Non-pigmented ciliary epithelial cell (primary cell): ENCODE measurements at places on chromosomes 1 and 21.

GRCh38 chr1:184407816-184408510 is 21.1 kb downstream of the C1orf21 start:
- DNase-seq: no peak

DNA sequence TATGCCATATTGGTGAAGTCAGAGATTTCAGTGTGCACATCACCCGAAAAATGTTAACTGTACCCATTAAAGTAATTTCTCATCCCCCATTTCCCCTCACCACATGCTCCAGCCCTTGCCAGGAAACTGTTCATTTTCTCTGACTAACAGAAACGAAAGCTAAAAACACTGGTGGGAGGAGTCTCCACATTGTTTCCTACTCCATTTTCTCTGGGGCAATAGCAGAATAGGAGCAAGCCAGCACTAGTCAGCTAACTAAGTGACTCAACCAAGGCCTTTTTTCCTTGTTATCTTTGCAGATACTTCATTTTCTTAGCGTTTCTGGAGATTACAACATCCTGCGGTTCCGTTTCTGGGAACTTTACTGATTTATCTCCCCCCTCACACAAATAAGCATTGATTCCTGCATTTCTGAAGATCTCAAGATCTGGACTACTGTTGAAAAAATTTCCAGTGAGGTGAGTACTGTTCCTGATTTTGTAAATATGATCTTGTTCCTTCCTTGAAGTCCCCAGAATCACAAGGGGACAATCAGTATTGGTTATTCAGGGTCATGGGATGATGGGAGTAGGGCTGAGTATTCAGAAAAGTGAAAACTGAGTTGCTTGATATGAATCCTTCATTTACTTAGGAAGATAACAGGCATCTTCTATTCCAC is at the start of gene IFI16:
IFI16 (plus strand) TSS at position 204 of the 658 bp plus-strand sequence. CDS start 4,774 bp downstream, outside the sequence.
- DNase-seq: peak; percentile 90

DNA sequence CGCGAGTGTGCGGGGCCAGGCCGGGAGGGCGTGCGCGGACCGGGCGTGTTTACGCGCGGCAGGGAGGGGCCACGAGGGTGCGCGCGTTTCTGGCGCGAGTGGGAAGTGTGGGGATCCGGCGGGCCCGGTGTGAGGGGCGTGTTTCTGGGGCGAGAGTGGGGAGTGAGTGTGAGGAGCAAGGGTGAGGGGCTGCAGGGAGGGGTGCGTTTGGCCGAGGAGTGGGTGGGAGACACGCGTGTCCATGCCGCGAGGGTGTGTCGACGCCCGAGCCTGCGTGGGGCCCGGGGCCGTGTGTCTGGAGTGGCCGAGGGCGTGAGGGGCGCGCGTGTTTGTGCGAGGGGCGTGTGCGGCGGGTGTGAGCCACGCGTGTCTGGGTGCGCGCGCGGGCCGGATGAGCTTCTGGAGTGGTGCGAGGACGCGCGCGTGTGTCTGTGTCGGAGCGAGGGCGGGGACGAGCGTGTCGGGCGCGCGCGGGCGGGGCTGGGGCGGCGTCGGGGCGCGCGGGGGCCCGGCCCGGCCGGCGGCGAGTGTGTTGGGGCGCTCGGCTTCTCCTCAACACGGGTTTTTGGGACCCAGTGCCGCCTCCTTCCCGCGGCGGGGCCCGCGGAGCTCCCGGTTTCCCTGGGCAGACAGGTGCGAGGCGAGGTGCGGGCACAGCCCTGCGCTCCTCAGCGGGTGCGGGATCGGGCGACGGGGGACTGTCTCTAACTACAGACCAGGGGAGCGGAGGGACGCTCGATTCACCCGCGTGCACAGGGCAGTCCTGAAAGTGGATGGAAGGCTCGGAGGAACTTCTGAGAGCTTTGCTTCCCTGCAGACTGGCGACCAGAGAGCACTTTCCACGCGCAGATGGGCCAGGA is 65.8 kb upstream of the VAMP3 start:
- DNase-seq: no peak

DNA sequence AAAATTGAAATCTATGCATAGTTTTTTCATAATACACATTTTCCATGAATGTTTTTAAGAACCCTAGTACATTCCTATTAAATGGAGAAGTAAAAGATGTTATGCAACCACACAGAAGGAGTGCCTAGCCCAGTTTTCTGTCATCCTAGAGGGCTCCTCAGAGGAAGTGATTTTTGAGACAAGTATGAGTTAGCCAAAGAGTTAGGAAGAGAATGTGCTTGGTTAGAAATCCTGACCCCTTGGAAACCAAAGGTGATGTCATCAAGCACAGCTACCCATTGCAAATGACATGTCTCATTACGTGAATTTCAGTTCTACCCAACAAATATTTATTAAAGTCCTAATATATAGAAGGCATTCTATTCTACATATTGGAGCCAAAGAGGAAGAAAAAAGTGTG is 88.9 kb upstream of the TNFSF4 start:
- DNase-seq: peak; percentile 49

- no peak for DNase-seq
These were observed 12.7 kb upstream of the IFNGR2 start for GRCh38 chr21:33390479-33390878.

- DNase-seq: no peak
These were observed 59.7 kb downstream of the CLIC6 start for GRCh38 chr21:34728479-34728878.

DNA sequence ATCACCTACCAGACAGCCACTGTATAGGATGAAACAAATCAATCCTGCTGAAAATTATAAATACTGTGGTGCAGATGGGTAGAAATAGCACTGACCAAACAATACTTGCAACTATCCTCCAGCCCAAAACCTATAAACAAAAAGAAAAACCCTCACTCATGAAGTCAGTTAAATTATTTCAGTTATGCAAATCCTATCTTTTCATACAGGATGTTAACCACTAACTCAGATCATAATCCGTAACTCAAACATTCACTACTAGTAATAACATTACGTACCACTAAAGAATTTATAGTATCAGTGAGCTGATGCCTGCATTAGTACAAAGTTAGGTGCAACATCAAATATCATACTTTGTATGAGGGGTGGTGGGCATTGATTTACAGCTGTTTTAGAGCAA is 2.6 kb downstream of the NDC1 start:
- DNase-seq: peak; percentile 34

- DNase-seq: no peak
These were observed 18.8 kb downstream of the RNF220 start for GRCh38 chr1:44423591-44424537.

- DNase-seq: peak; percentile 74
These were observed at the start of gene FLVCR1 for GRCh38 chr1:212857992-212858460. Gene FLVCR1 (plus strand): TSS chr1:212858275. CDS start chr1:212858453, 178 bp downstream.

GRCh38 chr1:30450148-30450817 is 273.1 kb downstream of the MATN1 start:
- DNase-seq: no peak

DNA sequence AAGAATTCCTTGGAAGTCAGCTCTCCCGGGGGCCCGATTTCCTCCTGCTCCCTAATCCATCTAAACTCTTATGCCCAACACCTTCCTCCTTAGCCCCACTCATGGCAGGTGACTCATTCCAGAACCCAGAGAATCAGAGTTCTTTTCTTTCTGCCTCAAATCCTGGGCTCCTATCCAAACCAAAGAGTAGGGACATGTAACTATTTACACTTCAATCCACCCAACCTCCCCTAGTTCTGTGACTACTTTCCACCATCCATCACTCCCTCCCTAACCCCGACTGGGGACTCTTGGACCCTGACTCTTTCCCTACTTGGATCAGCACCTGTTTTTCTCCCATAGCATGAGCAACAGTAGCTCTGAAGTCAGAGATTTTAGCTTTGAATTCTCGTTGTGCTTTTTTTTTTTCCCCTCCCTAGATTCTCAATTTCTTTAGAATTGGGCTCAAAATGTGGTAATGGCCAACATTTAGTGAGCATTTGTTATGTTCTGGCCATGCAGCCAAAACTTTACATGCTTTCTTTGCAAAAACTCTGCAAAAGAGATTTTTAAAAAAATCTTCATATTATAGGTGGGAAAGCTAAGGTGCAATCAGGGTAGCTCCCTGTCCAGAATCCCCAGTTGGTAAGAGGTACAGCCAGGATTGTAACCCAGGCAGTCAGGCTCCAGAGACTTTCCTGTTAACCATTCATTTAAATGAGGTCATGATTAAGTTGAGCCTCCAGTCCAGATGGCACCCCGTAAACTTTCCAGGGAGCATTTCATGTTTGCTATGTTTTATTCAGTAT is 7.5 kb upstream of the CYP4A11 start:
- DNase-seq: no peak

GRCh38 chr1:164602101-164602422 is 43.1 kb downstream of the PBX1 start:
- no peak for DNase-seq

DNA sequence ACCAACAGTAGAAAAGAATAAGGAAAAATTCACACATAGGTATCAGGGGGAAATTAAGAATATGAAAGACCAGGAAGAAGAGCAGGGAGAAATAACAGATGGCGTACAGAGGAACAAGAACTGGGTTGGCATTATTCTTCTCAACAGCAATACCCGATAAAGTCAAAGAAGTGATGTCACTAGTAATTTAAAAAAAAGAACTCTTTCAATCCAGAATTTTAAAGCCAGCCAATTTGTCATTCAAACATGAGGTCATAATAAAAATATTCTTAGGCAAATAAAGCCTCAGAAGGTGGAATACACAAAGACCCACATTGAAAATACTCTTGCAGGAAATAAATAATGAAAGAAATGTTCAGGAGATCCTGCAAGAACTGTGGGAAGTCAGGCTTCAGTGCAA is 8.8 kb downstream of the NCMAP start:
- DNase-seq: no peak

- no peak for DNase-seq
These were observed 51.6 kb downstream of the SLC30A10 start for GRCh38 chr1:219876798-219877209.

DNA sequence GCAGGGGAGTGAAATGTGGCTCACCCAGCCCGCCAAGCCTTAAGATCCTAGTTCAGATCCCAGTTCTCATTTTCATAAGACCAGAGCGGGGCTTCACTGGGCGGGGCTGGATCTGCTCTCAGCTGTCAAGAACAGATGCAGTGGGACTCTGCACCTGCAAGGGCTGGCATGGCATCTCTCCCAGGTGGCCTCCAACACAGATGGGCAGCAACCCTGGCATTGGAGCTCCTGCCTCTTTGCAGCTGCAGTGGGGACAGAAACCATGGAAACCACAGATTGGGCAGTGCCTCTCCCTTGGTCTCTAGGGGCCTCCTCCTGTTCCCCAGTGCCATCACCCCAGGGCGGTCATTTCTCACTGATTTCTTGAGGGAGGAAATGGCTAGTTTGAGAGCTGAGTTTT is 267.7 kb downstream of the PRDM2 start:
- no peak for DNase-seq

DNA sequence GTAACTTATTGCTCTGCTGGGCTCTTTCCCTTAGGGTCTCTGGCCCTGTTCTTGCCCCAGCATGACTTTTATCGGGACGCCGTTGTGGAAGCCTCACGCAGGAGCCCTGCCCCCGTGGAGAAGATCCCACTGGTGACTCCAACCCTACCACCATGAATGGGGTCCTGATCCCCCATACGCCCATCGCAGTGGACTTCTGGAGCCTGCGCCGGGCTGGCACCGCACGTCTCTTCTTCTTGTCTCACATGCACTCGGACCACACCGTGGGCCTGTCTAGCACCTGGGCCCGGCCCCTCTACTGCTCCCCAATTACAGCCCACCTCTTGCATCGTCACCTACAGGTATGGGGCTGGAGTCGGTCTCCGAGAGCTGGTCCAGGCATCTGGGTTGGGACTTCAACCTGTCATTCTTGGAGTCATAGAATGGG is 322 bp downstream of the DCLRE1B start:
- DNase-seq: no peak

GRCh38 chr1:194442901-194443575 is 1256.6 kb upstream of the B3GALT2 start:
- no peak for DNase-seq

- no peak for DNase-seq
These were observed 11.8 kb upstream of the KIAA0040 start for GRCh38 chr1:175204330-175204729.
